ENCODE measurements at places on chromosomes 7 and 10. TPM values are rescaled to one million over a fixed set of nuclear protein-coding genes. Genes with fewer than 3 reads are reported as not detected.
A peak's percentile ranks its signal among the peaks of the same experiment; 100 is the strongest.

DNA sequence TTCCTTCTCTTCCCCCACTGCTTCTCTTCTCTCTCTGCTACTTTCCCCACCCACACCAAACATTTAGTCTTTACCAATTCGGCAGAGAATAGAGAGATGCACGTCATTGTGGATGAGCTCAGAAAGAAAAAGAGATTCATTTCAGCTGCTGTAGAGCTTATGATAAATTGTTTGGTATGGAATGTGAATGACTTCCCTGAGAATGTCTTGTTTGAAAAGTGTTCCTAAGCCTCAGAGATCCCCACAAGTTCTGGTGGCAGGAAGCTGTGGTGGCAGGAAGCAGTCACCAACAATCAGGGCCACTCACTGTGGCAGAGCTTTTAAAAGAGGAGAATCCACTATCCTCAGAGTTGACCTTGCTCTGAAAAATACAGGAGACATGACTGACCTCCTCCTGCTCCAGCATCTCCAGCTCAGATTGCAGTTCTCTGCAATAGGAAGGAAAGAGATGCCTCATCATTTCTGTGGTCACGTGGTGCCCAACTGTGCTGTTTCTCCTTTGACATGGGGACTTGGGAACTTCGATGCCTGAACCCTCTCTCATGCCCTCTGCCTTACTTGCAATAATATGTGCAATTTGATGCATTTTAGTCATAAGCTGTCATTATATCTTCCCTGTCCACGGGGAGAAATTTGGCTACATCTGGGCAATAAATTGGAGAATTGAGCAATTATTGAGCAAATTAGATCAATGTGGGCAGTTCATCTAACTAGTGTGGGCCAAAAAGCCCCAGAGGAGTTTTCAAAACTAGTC is 76.5 kb downstream of the BMPER start:
- DNase-seq, result no peak
- H3K27me3 ChIP-seq, result peaks cover 2% of the 10 kb centered on the region
- H3K27ac ChIP-seq, result no peak overlapping the region
- no peaks in the 10 kb centered on the region for H3K36me3 ChIP-seq

Gene HYAL4
- not detected for total RNA-seq

- no peaks in the 10 kb centered on the region for H3K4me1 ChIP-seq
- no peak overlapping the region for H3K4me3 ChIP-seq
- H3K27ac ChIP-seq, result no peak overlapping the region
- peaks cover 5% of the 10 kb centered on the region for H3K27me3 ChIP-seq
- H3K36me3 ChIP-seq, result no peaks in the 10 kb centered on the region
Measured at GRCh38 chr7:29871787-29872398, 65.6 kb downstream of the WIPF3 start.

GRCh38 chr7:1136841-1137516 is 23.0 kb downstream of the ZFAND2A start:
- H3K36me3 ChIP-seq, result no peaks in the 10 kb centered on the region
- peaks cover 10% of the 10 kb centered on the region for H3K4me1 ChIP-seq
- H3K27ac ChIP-seq, result peak overlapping the region; percentile 81
- H3K27me3 ChIP-seq, result no peaks in the 10 kb centered on the region

Gene TRIM50
- total RNA-seq, result not detected

GRCh38 chr7:4050126-4050660 is 631.9 kb upstream of the FOXK1 start:
- no peak overlapping the region for H3K27ac ChIP-seq
- H3K4me3 ChIP-seq, result no peak overlapping the region
- H3K36me3 ChIP-seq, result no peaks in the 10 kb centered on the region
- DNase-seq, result no peak

Gene NPSR1
- total RNA-seq, result not detected

Gene TFR2
- 15.0 TPM for total RNA-seq

DNA sequence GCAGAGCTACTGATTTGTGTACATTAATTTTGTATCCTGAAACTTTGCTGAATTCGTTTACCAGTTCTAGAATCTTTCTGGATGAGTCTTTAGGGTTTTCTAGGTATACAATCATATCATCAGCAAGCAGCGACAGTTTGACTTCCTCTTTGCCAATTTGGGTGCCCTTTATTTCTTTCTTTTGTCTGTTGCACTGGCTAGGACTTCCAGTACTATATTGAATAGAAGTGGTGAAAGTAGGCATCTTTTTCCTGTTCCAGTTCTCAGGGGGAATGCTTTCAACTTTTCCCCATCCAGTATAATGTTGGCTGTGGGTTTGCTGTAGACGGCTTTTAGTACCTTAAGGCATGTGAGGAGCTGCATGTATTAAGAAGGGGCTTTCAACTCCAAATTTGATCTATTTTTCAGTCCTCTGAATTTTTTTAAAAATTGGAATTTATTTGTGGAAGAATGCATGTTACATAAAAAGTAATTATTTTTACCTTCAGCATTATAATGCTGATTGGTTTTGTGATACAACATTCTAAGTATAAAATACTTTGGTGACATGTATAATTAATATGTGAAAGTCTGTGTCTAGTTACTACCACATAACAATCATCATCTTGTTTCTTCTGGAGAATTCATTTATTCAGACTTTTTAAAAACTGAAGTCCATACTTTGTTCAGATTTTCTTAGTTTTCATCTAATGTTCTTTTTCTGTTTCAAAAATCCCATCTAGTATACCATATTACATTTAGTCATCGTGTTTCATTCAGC is 49.6 kb downstream of the CPED1 start:
- no peak for DNase-seq
- no peak overlapping the region for H3K4me3 ChIP-seq
- peaks cover 2% of the 10 kb centered on the region for H3K27me3 ChIP-seq
- no peak overlapping the region for H3K27ac ChIP-seq
- H3K4me1 ChIP-seq, result no peaks in the 10 kb centered on the region
- H3K36me3 ChIP-seq, result no peaks in the 10 kb centered on the region

- DNase-seq, result no peak
- H3K36me3 ChIP-seq, result no peaks in the 10 kb centered on the region
- H3K27ac ChIP-seq, result no peak overlapping the region
- H3K4me1 ChIP-seq, result no peaks in the 10 kb centered on the region
Measured at GRCh38 chr10:78934994-78935602, 133.7 kb upstream of the ZMIZ1 start.

DNA sequence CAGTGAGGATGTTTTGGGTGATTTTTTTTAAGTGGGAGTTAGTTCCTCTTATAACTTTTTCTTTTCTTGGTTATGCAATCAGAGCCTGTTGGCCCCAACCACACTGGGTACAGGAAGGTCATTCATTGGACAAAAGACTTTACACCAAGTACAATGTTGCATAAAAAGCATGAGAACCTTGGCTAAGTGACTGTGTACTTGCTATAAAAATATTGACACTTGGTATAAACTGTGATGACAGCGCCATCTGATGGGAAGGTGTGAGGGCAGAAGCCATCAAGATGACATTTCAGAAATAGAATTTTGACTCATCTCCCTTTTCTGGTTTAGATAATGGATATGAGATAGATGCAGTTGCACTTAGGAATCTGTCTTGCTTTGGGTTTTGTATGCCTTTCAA is 126.4 kb upstream of the CCDC6 start:
- DNase-seq, result no peak
- peaks cover 5% of the 10 kb centered on the region for H3K4me1 ChIP-seq
- no peak overlapping the region for H3K4me3 ChIP-seq
- H3K27me3 ChIP-seq, result no peaks in the 10 kb centered on the region

Gene COL26A1
- not detected for total RNA-seq

GRCh38 chr7:6271060-6271658 is 1.3 kb downstream of the CYTH3 start:
- peak overlapping the region; percentile 79 for H3K4me3 ChIP-seq
- H3K27ac ChIP-seq, result no peak overlapping the region
- no peaks in the 10 kb centered on the region for H3K36me3 ChIP-seq
- peak; percentile 1 for DNase-seq
- H3K27me3 ChIP-seq, result peaks cover 69% of the 10 kb centered on the region
- H3K4me1 ChIP-seq, result peaks cover 19% of the 10 kb centered on the region

Gene NYAP1
- 0.37 TPM for total RNA-seq

Data from activated T-helper 1 cell treated with anti-CD3 and anti-CD28 coated beads, Interleukin-12 subunit alpha, Interleukin-12 subunit beta, Interleukin-2, Interleukin-4 antibody, amounts not matched to agents 30 ng/mL and 10 ng/mL and 1 ng/mL, durations not matched to agents 14 hours and 24 hours and 36 hours (primary cell).